ENCODE measurements at places on chromosomes 1 and 21.
A peak's percentile ranks its signal among the peaks of the same experiment; 100 is the strongest.

- no peak for DNase-seq
Observed at GRCh38 chr21:32015461-32016139, 142.8 kb downstream of the HUNK start.

DNA sequence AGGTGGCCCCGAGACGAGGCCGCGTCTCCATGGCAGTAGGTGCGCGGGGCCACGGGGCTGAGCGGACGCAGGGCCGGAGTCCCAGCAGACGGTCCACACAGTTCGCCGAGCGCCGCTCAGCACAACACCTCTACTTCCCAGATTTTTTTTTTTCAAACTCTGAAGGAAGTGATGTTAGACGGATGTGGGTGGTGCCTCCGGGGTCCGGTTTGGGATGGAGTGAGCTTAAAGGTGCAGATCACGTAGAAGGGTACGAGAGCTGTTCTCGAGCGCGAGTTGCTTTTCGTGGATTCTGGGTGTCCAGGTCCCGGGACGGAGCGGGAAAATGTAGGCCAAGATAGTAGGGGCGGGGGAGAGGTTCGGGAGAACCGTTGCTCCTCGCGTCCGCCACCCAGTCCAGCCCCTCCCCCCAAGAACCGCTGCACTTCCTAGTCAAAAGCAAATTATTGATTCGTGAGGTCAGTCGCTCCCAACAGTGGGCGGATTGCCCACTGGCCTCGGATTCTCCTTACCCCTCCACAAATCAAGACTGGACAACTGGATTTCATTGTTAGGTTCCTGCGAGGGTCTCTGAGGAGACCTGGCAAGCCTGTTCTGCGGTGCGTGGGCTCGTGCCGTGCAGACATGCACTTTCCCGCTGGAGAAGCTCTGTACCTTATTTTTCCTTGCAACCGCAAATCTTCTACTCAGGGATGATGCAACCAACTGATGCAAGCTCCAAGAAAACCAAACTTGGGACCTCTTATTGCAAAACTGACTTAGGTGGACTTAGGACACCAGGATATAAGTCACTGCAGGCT, at the start of gene TXNDC12:
Gene TXNDC12 (minus strand): TSS at position 126 of the 800 bp plus-strand sequence. CDS start 95 bp downstream, at position 31.
- peak; percentile 80 for DNase-seq

- DNase-seq = no peak
Observed at GRCh38 chr1:22915816-22916470, 56.7 kb downstream of the LACTBL1 start.

DNA sequence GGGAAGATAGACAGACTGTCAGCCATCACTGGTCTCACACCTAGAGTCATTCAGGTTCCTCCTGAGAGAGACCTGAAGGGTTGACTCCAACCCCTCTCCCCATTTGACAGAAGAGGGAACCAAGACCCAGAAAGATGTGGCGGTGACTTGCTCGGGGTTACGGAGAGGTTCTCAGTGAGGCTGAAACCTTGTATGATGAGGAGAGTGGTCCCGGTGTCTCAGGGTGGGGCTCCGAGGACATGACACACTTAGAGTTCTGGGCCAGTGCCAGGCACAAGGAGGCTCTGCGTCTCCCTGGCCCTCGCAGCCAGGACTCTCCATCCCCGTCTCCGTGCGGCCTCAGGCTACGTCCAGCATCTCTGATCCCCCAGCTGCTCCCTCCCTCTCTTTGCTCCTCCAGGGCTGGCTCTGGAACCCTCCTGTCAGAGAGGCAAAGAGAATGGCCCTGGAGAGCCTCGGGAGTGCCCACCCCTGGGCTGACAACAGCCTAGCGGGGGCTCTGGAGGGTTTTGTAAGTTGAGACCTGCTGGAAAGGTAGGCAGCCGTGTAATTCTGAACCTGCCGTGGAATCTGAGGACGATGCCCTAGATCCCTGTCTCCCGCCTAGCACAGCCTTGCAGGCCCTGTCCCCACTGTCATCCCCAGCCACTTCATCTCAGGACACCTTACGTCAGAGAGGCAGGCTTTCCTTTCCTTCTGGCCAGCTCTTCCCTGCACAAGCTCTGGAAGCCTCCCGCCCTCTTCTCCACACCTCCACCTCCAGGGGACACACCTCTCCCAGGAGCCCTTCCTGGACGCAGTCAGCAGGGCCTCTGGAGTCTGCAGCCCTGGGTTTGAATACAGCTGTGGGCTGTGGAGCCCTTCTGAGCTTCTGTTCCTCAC, 4.1 kb downstream of the EFHD2 start:
- no peak for DNase-seq

DNA sequence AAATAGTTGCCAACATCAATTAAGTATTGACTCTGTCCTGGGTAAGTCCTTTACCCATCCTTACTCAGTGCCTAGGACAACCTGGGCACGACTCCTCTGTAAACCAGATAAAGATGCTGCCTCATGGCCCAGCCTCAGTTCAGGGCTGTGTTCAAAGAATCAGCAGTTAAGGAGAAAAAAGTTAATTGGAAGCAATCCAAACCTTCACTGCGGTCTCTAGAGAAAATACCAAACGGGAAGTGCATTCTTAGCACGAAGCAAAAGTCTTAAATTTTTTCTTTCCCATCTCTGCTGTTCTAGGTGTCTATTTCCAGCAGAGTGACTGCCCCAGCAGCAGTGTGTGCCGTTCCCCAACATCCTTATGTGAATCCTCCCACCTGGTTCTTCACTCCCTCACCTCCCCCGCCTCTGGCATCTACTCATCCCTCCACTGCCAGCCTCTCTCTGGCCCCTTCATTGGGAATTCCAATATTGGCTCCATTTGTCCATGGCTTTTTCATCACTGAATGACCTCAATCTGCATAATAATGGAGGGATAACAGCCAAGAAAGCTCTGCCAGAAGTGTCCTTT, 23.2 kb downstream of the KANK4 start:
- no peak for DNase-seq

DNA sequence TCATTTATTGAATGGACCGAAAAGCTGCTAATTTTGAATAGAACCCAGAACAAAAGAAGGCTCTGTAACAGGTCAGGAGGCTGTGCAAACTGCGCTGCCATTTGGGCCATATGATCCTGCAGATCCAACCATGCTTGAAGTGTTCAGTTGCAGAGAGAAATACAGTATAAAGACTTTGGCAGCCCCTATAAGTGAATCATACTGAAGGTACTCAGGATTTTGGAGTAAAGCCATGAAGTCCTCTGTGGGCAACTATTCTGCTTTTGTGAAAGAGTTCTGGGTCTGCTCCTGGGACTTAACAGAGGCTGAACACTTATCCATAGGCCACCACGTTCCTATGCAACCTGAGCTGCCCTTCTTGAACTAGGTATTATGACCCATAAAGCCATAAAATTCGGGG, 1613.6 kb upstream of the PRMT6 start:
- DNase-seq = no peak

DNA sequence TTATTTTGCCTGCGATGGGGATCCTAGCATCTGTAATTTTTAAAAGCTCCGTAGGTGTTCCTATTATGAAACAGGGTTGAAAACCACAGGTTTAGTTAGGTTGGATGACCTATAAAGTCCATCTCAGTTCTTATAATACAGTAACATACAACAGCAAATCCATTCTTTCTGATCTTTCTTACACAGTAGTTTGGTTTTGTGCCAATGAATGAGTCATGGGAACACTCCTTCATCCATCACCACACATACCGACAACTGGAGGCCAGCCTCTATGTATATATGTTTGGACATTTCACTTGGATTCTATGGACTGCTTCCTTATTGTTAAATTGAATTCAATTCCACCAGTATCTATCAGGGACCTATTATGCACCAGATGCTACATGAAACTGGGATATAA, 118.4 kb upstream of the L1TD1 start:
- DNase-seq = peak; percentile 49

- DNase-seq = no peak
Observed at GRCh38 chr1:54362881-54363340, 43.3 kb downstream of the SSBP3 start.

- peak; percentile 28 for DNase-seq
Observed at GRCh38 chr1:202155478-202156021, 4.9 kb downstream of the PTPN7 start.

GRCh38 chr1:16183765-16184556, 28.1 kb upstream of the EPHA2 start:
- no peak for DNase-seq

DNA sequence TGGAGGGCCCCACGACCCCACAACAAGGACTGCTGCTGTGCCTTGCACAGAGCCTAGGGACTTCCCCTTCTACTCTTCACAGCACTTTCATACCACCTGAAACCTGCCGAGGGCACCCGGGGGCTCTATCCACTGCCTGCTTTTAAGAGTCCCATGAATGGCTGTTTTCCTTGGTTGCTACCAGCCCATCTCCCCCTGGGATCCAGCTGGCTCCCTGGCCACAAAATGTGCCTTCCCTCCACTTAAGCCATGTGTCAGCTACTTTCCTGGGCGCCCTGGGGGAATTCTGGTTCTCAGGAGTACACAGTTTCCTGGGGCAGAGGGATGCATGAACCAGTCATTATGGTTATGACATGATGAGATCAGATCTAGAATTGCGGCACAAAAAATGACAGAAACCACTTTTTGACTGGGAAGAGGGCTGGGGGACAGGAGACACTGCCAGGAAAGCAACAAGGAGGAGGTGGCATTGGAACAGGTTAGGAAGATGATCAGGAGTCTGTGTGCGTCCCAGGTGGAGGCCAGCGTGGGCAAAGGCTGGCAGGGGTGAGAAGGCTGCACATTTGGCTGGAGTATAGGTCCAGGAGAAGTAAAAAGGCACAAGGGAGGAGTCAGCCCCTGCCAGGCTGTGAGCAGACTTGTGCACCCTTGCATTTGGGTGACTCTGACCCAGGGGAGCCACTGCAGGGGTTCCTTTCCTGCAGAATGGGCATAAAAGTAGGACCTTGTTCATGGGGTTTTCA, 3.2 kb upstream of the TNFRSF8 start:
- no peak for DNase-seq

GRCh38 chr21:43758811-43759210, 17.3 kb downstream of the CSTB start:
- no peak for DNase-seq

DNA sequence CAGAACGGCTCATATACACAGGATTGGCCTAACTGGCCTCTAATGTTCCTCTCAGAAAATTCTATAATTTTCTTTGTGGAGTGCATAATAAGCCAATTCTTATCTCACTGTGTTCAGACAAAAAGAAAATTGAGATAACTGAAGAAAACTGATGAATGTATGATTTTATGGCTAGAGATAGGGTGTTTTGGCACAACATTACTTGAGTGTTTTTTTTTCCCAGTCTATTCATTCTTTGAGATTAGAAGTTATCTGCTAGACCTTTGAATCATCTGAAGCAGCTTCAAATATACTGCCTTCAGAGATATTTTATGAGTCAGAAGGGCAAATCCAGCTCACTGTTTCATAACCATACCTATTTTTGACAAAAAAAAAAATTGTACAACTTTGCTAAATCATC, 85.6 kb downstream of the VAV3 start:
- DNase-seq = no peak

GRCh38 chr1:46341222-46342083, 846 bp downstream of the NSUN4 start:
- DNase-seq = no peak

DNA sequence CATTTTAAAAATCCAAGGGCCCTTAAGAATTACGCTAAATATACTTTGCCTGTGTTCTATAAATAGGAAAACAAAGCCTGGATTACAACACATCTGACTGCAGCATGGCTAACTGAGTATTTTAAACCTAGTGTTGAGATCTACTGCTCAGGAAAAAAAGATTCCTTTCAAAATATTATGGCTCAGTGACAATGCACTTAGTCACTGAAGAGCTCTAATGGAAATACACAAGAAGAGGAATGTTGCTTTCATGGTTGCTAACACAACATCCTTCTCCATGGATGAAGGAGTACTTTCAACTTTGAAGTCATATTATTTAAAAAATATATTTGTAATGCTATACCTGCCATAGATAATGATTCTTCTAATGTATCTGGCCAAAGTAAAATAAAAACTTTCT, 248.3 kb upstream of the NEGR1 start:
- DNase-seq = no peak

DNA sequence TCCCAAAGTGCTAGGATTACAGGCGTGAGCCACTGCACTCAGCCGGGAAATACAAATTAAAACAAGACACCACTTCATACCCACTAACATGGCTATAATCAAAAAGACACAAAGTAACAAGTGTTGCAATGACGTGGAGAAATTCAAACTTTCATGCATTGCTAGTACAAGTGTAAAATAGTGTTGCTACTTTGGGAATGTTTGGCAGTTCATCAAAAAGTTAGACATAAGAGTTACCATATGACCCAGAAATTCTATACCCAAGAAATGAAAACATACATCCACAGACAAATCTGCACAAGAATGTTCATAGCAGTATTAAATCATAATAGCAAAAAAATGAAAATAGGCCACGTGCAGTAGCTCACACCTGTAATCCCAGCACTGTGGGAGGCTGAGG, 16.4 kb downstream of the FOXJ3 start:
- DNase-seq = no peak

DNA sequence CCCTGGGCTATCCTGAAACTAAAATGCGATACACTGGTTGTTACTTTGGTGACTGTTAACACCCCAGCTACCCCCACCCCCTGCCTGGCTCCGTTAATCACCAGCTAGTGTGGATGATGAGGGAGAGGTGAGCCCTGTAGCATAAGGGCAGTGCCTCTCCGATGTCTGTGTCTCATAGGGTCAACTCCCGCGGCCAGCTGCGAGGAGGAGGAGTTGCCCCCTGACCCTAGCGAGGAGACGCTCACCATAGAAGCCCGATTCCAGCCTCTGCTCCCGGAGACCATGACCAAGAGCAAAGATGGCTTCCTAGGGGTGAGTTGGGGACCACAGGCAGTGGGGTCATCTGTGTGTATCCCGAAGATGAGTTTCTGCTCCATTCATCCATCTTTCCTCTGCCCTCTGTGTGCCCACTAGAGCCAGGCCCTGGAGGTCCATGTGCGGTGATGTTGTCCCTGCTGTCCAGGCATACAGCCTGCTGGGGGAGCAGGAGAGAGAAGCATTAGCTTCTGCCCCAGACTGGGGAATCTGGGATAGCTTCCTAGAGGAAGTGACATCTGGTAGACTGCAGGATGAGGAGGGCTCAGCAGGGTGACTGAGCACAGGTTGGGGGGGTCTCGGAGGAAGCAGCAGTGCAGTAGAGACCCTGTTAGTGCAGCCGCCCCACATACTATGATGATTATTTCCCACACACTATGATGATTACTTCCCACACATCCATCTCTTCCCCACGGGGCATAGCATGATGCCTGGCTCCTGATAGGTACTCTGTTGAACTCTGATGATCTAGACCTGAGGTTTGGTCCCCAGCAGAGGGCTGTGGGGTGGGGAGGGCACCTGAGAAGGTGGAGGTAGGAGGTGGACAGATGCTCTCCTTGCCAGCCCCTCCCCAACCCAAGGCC, 5.2 kb downstream of the SELENON start:
- DNase-seq = no peak

DNA sequence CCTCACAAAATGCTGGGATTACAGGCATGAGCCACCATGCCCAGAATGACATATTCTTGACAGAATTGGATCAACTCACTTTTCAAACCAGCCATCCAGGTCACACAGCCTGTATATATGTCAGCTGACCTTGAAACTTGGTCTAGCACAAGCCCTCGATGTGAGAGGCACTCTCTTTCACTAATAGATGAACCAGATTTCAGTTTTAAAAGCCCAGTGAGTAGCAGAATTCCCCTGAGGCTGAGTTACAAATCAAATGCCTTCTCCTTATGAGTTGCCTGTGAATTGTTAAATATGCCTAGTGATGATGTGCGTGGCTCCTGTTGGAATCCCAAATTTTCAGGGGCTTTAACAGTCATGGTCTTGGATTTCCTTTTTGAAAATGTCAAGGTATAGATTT, 88.7 kb downstream of the CD247 start:
- DNase-seq = no peak

- DNase-seq = no peak
Observed at GRCh38 chr1:8015036-8015808, 10.9 kb downstream of the ERRFI1 start.
